Activated CD4-positive, alpha-beta memory T cell treated with anti-CD3 and anti-CD28 coated beads, Interleukin-2, amount 10 ng/mL, durations not matched to agents 7 days and 5 days (primary cell): ENCODE measurements at places on chromosomes 3 and 15. TPM values are rescaled to one million over a fixed set of nuclear protein-coding genes. Genes with fewer than 3 reads are reported as not detected.

GRCh38 chr3:142560118-142560517 is 18.4 kb downstream of the ATR start:
- DNase-seq, result no peak

GRCh38 chr15:85417276-85417675 is 36.9 kb downstream of the AKAP13 start:
- DNase-seq, result no peak

- no peak for DNase-seq
Measured at GRCh38 chr3:171542976-171543375, 82.8 kb upstream of the TNIK start.

DNA sequence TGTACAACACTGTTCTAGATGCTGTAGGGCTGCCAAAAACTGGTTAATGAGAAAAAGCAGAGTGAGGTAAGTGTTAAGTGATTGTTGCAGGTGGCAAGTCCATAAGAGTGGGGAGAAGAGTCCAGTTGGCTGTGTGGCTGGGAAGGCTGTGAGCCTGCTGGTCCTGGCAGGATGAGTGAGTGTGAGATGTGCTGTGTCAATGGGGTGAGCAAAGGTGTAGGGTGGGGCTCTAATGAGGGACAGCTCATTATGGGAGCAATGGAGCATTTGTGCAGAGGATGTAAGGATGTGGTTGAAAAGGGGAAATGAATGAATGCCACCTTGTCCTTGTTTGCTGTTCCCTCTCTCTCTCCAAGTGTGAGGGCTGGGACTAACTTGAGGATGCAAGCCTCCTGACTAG is 145.3 kb upstream of the ROPN1 start:
- no peak for DNase-seq

RAD51 gene
- total RNA-seq, result 60.4 TPM

- no peak for DNase-seq
Measured at GRCh38 chr3:52525680-52526561, 7.7 kb downstream of the NT5DC2 start.

SPSB4 gene
- total RNA-seq, result not detected

PLA2G4E gene
- not detected for total RNA-seq

- DNase-seq, result peak; percentile 39
Measured at GRCh38 chr15:64333986-64334929, 21.7 kb downstream of the CSNK1G1 start.

SPINK8 gene
- total RNA-seq, result not detected

DNA sequence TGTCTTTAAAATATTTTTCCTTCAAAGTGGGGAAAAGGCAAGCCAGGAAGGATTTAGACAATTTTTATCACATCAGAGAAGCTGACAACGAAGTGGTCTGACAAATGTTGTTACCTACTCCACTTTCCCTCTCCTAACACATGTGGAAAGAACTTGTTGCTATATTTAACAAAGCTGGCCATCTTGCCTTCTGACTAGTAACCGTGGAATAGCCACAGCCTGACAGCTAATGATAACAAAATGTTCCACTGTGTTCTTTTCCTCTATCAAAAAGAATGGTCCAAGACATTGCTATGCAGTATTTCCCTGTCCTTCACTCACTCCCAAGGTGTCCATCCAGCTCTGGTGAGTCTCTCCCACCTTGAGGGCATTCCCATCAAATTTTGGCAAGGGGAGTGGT is 481.4 kb upstream of the THBS1 start:
- no peak for DNase-seq

LRTM1 gene
- total RNA-seq, result not detected

DNA sequence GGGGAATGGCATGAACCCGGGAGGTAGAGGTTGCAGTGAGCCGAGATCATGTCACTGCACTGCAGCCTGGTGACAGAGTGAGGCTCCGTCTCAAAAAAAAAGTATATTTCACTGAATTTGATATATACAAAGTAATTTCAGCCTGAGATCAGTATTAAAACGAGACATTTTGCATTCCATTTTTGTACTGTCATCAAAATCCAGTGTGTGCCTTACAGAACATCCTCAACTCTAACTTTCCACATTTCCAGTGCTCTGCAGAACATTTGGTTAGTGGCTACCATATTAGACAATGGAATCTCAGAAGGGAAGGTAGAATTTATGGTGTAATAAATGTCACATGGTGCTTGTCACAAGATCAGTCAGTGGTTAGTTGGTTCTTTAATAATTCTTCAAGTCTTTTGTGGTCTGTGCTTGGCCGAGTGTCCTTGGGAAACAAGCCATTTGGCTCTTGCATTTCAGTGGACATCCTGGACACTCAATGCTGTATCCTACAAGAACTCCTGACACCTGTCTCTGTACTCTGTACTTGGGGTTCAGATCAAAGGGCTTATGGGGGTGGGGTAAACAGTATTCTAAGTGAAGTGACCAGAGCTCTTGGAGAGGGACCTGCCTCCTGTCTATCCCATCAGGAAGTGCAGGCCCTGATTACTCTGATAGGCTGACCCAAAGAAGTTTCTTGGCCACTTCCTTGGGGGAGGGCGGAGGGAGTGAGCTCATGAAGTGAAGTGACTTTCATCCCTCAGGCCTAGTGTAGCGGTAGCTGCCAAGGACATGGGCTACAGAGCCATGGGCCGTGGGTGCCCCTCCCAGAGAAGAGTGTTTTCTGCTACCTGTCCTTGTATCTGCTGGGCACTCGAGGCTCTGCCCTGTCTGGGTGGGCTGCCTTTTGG is 3.7 kb downstream of the ACVR2B start:
- DNase-seq, result no peak

- DNase-seq, result no peak
Measured at GRCh38 chr15:101566748-101567488, 77.4 kb upstream of the PCSK6 start.

GRCh38 chr3:36991923-36992805 is 767 bp downstream of the EPM2AIP1 start:
- no peak for DNase-seq

GRCh38 chr3:195258449-195259153 is 12.4 kb downstream of the XXYLT1 start:
- DNase-seq, result no peak

ATP13A5 gene
- not detected for total RNA-seq

APOD gene
- total RNA-seq, result not detected

- DNase-seq, result no peak
Measured at GRCh38 chr3:88267441-88267840, 117.7 kb downstream of the C3orf38 start.

DNA sequence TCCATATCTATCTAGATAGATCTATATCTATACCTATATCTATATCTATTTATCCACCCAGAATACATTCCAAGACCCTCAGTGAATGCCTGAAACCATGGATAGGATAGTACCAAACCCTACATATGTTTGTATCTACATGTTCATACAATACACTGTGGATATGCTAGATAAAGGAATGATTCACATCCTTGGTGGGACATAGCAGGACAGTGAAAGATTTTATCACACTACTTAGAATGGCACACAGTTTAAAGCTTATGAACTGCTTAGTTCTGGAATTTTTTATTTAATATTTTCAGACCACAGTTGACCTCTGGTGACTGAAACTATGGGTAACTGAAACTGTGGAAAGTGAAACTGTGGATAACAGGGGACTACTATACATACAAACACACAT is 198.8 kb upstream of the TTC14 start:
- DNase-seq, result no peak

ERICH6 gene
- 0.38 TPM for total RNA-seq

DNA sequence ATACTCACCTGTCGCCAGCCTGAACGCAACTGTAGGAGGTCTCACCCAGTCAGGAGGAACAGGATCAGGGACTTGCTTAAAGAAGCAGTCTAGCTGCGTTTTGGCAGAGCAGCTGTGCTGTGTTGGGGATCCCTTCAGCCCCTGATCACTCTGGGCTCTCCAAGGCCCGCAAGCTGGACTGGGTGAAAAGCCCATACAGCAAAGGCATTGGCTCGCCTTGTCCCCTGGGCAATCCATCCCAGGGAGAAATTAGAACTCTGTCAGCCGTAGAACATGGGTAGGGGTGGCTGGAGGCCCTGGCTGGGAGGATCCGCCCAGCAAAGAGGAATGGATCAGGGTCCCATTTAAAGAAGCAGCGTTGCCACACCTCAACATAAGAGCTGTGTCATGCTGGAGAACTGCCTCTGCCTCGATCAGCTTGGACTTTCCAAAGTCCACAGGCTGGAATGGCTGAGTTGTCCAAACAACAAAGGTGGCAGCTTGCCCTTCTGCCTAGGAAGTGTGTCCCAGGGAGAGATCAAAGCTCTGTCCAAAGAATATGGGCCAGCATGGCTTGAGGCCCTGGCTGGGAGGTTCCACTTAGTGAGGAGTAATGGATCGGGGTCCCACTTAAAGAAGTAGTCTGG is 9.1 kb downstream of the OR5H2 start:
- DNase-seq, result no peak

SLC12A1 gene
- total RNA-seq, result not detected

DNA sequence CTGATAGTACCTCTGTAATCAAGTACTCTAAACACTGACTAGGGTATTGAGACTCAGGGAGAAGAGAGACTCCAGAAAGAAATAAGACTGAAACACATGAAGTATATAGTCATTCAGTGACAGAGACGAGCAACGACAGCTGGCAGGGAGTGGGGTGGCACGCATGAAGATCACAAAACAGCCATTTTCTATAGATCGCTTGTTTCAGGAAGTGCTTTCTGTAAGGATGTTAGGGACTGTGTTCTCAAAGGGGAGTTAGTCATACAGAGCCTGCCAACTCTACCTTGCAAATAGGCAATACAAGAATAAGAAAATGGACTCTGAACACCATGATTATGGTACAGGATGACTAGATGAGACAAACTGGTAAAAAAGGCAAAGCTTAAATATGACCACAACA is 139.5 kb downstream of the TBL1XR1 start:
- peak; percentile 41 for DNase-seq

- no peak for DNase-seq
Measured at GRCh38 chr3:125103406-125103805, 47.6 kb upstream of the HEG1 start.

- peak; percentile 77 for DNase-seq
Measured at GRCh38 chr3:36944641-36945270, at the start of gene TRANK1. Gene TRANK1, minus strand, starts transcription at chr3:36945054. Its CDS starts 245 bp downstream, at chr3:36944809.

- DNase-seq, result no peak
Measured at GRCh38 chr3:52240886-52241370, 2.0 kb upstream of the TWF2 start.

DNA sequence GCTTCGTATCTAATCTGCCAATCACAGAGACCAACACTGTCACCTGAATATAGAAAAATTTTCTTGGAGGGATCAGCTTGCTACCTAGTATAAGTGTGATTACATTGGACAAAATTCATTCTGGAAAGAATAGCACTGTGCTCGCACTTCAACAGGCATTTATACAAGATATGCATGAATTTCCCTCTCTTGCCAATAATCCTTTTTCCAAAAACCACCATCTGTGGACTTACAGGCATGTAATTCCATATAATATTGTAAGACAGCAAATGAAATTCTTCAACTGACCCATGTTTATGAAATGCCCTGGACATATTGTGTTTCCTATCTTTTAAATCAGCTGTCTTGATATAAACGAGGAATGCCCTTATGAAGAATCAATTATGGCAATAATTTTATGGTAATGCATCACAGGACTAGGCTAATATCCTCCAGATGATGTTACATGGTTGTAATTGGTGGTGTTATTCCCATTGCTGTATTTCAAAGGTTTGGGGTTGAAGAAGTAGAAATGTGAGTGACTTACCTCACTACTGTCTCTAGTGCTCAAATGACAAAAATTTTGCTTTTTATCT is 861.4 kb upstream of the NECTIN3 start:
- DNase-seq, result no peak

DNA sequence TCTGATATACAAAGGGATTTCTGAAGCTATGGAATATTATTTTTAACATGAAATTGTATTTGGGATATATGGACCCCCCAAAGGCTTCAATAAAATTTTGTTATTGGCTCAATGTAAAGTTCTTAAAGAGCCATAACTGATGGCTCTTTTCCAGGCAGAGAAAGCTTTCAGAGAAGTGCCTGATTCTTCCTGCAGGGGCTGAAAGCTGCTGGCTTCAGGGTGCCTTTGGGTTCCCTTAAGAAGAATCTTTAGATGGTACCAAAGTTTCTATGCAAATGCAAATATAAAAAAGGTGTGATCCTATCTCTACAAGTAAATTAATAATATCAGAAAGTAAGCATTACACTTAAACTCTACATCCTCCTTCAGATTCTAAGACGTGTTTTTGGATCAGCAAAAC is 72.6 kb downstream of the NR2F2 start:
- DNase-seq, result no peak

EPHB3 gene
- 0.71 TPM for total RNA-seq

DNA sequence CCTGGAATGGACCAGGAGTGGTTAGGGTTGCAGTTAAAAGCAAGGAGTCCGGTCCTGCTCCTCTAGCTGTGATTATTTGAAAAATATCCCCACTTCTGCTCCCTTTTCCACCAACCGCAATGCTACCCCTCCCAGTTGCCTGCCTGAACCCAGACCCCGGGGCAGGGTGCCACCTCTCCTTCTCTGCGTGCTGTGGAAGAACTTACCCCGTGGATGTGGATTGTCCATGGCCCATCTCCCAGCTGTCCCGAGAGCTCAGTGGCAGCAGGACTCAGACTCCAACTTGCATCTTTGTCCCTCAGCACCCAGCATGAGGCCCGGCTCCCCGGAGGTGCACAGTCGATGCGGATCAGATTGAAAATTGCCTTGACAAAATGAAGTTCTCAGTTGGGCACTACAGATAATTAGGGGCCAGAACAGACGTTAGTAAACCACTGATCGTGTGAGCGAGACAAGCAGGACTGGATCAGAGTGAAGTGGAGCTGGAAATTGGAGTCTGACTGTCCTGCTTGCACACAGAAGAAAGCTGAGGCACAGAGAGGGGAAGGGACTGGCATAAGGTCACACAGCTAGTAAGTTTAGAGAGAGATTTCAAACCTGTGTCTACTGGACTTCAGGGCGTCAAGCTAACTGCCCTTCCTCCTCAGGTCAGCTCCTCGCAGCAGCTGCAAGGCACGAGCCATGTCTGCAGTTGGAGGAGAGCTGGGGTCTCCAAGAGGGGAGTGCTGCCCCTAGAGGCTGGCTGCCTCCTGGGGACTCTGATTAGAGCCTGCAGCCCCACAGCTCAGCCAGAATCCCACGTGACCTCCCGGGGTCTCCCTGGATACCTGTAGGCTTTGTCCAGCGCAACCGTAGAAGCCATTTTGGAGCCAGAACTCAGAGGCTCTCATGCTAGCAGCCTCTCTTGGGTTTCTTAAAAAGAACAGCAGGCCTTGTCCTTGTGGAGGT is 14.7 kb downstream of the SLC6A1 start:
- no peak for DNase-seq

CCDC14 gene
- total RNA-seq, result 52.4 TPM

UACA gene
- 1.3 TPM for total RNA-seq

DNA sequence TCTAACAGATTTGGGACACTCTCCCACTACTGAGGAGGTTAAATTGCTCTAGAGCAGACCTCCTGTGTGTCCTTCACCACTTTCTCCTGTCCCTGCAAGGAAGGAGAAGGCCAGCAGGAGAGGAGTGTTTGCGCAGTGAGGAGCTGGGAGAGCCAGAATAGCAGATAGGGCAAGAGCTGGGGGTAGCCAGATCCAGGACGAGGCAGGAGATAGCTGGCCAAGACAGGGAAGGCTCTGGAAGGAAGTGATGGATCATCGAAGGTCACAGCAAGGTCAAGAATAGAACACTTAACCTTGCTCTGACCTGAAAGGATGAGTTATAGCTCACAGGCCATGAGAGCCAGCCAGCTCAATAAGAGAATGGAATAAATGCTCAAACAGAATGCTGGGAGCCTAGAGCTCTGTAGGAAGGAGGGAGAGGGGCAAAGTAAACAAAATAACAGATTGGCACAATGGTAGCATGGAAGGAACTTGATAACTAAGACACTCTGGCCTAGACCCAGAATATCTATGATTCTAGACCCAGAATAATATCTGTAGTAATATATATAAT is 37.5 kb upstream of the FSIP1 start:
- no peak for DNase-seq

- DNase-seq, result no peak
Measured at GRCh38 chr15:72566973-72567372, 87.5 kb upstream of the GOLGA6B start.
